ENCODE measurements at places on chromosomes 12 and 14. TPM values are rescaled to one million over a fixed set of nuclear protein-coding genes. Genes with fewer than 3 reads are reported as not detected.

DNA sequence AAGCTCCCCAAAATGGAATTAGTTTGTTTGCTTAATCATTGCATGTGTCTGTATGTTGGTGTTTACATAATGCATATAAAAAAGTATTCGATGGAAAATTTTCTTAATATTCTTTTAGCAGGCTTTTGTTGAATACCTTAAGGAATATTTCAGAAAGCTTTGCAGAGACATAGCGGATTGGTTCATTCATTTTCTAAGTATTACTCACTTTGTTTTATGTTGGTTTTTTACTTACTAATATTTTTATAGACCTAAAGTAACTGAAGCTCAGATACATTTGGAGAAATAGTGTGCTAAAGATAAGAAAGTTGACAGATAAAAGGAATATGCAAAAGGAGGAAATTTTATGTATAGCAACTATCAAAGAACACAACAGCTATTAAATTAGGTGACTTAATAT lies 191.0 kb downstream of the ERC1 start:
- DNase-seq = no peak

DNA sequence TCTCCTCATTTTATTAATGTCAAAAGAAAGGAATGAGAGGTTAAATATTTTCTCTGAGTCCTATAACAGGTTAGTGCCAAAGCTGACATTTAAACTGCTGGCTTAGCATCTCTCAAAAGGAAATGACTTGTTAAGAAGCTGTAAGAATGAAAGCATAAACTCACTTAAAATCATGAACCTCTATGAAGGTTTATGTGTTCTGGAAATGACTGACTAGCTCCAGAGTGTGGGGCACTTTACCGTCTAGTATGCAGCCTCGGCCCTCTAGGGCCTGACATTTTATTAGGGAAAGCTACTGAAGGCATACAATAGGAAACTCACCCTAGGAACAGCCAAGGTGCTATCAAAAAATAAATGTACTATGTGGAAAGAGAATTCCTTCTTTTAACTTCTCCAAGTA lies 35.1 kb downstream of the SPX start:
- no peak for DNase-seq

GRCh38 chr12:116454950-116455447 lies 104.2 kb upstream of the MAP1LC3B2 start:
- no peak for DNase-seq

The SPIC gene
- polyA plus RNA-seq = not detected

The SERPINA9 gene
- not detected for polyA plus RNA-seq

All from immature natural killer cell (primary cell).